ENCODE measurements at places on chromosomes 16 and 17.

- no peak for DNase-seq
Measured at GRCh38 chr16:685967-686366, 1.8 kb upstream of the JMJD8 start.

GRCh38 chr17:82003411-82004381 is 19.0 kb downstream of the CENPX start:
- no peak for DNase-seq

DNA sequence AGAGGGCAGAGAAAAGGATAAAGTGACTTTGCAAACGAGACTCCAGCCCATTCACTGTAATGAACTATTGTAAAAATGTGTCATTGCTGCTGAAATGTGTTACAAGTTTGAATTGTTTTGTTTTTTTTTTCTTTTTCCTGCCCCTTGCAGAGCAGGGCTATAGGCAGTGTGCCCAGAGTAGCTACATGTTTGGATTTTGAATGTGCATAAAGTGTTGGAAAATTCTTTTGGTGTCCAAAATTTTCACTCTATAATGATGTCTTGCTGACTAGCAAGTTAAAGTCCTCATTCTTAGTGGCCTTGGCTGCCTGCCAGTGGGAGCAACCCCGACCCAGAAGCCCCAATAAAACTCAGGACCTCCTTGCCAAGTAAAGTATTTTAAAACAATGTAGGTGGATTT is 66.5 kb downstream of the IGF2BP1 start:
- DNase-seq: no peak

DNA sequence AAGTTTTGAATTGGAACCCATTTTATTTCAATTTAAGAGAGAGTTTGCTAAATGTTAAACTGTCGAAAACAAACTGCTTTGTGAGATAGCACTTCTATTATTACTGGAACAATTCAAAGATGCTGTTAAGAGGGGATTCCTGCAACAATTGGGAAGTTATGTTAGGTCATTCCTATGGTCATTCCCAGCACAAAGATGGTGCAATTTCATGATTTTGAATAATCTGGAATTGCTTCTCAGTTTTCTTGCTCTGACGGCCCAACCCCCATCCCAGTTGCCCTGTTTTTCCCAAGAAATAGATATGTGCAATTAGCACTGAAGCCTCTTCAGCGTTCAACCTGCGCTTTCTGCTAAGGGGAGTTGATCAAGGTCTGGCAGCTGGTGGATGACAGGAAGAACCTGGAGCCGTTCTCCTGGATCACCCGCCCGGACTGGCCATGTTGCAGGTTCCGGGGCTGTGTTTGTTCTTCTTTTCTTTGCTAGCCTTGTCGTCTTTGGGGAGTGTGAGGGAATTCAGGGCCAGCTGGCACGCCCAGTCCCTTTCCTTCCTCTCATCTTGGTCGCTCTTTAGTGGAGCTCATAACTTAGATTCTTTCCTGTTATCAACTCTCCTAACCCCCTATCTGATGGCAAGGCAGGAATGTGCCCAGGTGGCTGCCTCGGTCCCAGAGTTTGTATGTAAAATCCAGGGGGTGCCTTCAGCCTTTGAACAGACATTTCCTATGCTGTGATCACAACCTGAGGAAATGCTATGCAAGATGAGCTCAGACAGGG is 29.0 kb upstream of the IRF8 start:
- no peak for DNase-seq

DNA sequence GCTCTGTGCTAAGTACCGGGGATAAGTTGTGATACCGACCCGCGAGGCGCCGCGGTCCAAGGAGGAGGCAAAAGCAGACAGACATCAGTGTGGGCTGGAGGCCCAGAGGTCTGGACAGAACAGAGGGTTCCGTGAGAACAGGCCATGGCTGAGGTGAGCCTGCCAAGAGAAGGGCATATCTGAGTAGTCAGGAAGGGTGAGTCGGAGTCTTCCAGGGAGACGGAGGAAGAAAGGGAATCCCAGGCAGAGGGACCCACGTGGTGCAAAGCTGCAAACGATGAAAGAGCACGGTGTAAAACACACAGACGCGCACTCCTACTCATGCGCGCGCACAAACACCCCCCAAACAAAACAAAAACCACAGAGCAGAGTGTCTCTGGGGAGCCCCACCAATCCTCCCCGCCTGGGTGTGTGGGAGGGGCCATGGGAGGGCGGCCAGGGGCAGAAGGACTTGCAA is 18.1 kb downstream of the RHBDL3 start:
- DNase-seq: no peak

DNA sequence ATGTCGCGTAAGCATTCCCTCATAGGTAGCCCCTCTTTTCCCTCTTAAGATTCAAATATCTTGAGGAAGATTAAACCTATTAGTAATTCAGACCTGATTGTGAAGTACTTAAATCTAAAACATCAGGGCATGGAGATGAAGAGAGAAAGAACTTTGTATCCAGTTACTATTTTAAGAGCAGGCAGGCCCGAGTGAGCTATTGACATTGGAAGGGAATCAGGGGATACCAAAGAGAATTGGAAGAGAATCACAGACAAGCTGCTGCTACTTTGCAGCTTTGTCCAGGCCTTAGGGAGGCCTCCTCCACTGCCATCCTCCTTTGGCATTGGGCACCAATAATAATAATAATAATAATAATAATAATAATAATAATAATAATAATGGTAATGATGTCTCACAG is 170.5 kb downstream of the MRTFB start:
- no peak for DNase-seq

GRCh38 chr17:44314524-44314868 is 6.1 kb downstream of the RUNDC3A start:
- no peak for DNase-seq

GRCh38 chr17:46873941-46874645 is 22.7 kb downstream of the WNT9B start:
- DNase-seq: no peak

GRCh38 chr17:70544317-70544716 is 375.0 kb downstream of the KCNJ2 start:
- no peak for DNase-seq

DNA sequence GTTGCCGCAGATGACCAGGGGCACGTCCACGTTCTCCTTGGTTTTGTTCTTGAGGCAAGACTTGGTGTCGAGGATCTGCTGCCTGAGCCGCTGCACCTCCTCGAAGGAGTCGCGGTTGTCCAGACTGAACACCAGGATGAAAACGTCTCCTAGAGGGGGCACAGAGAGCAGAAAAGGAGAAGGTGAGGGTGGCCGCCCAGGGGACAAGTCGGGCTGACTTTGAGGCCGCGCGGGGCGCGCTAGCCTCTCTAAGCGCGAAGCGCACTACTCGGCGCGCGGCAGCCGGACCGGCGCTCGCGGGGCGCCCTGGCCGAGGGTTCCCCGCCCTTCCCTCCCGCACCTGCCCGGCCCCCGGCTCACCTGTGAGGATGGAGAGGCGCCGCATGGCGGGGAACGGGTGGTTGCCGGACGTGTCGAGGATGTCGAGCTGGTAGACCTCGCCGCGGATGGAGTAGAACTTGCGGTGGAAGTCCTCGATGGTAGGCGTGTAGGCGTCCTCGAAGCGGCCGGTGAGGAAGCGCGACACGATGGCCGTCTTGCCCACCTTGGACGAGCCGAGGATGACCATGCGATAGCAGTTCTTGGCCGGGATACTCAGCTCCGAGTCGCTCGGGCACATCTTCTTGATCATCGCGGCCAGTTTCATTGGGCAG is 533 bp downstream of the RASD1 start:
- DNase-seq: no peak

GRCh38 chr17:80793851-80794267 is 197.8 kb upstream of the CHMP6 start:
- DNase-seq: no peak

GRCh38 chr16:86073103-86073625 is 174.2 kb downstream of the IRF8 start:
- no peak for DNase-seq
